ENCODE measurements at places on chromosomes 13 and 19.

GRCh38 chr19:50780753-50781435 lies 9.3 kb upstream of the ACP4 start:
- DNase-seq: no peak

DNA sequence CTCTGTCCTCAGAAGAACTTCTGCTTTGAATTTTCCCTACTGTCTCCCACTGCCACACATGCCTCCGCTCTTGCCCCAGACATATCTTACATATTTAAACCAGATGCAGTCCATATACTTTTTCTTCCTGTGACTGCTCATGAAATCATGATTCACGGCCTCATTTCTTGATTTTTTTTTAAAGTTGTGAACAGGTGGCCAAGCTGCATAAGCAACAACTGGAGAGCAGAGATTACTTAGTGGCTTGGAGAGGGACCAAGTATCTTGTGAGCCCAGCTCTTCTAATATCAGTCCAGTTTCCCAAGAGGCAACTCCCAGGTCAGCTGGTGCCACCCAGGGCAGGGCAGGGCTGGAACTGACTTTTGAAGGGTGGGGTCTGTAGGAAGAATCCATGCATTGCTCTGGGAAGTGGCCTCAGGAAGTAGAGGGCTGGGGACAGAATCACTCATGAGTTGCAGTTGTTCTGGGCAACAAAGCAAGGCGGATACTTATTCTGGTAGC lies 152.4 kb downstream of the LMO7 start:
- DNase-seq: no peak

- DNase-seq: no peak
These were observed at the start of gene SLC44A2 for GRCh38 chr19:10625003-10625761. SLC44A2 (plus strand) TSS chr19:10625553; CDS start chr19:10625634, 81 bp downstream.

GRCh38 chr19:9881720-9882119 lies 46.6 kb downstream of the PIN1 start:
- no peak for DNase-seq

- DNase-seq: no peak
These were observed 5.2 kb downstream of the SIRT6 start for GRCh38 chr19:4177146-4177545.

DNA sequence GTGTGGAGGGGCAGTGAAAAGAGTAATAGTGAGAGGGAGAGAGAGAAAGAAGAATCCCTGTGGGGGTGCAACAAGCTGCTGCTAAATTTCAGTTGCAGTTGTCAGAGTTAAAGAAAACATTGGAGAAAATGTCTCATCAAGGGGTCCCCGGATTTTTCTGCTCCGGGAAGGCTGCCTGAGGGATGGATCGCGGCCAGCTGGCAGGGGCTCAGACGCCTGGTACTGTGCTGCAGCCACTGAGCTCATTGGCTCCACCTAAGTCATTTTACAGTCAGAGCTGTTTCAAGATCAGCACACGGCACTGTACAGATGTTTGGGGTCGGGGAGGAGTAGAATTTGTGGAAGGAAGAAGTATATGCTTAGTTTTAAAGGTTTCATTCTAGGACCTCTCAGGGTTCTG lies 106.2 kb downstream of the SHISA2 start:
- DNase-seq: no peak

All from esophagus squamous epithelium (tissue), 5 donors.